ENCODE measurements at places on chromosomes 16 and 17. TPM values are rescaled to one million over a fixed set of nuclear protein-coding genes. Genes with fewer than 3 reads are reported as not detected.

Gene ST3GAL2
- 84.2 TPM for total RNA-seq

Gene SMIM36
- total RNA-seq: not detected

Gene GNGT2
- total RNA-seq: not detected

Gene C17orf113
- total RNA-seq: 0.74 TPM

Gene TMIGD1
- not detected for total RNA-seq

Gene SRCAP
- 73.6 TPM for total RNA-seq

Gene NOXO1
- total RNA-seq: 4.0 TPM

Gene ABCA6
- 0.46 TPM for total RNA-seq
